CD4-positive, alpha-beta T cell treated with Interleukin-17A for 1 hour (primary cell): ENCODE measurements at places on chromosomes 6 and 20.

GRCh38 chr20:25071734-25072133 is 10.2 kb downstream of the VSX1 start:
- DNase-seq: no peak

GRCh38 chr6:53496797-53497375 is 48.0 kb downstream of the GCLC start:
- no peak for DNase-seq

GRCh38 chr20:31691646-31692275 is 30.9 kb downstream of the BCL2L1 start:
- no peak for DNase-seq

GRCh38 chr6:54719633-54720032 is 126.9 kb upstream of the FAM83B start:
- DNase-seq: no peak

DNA sequence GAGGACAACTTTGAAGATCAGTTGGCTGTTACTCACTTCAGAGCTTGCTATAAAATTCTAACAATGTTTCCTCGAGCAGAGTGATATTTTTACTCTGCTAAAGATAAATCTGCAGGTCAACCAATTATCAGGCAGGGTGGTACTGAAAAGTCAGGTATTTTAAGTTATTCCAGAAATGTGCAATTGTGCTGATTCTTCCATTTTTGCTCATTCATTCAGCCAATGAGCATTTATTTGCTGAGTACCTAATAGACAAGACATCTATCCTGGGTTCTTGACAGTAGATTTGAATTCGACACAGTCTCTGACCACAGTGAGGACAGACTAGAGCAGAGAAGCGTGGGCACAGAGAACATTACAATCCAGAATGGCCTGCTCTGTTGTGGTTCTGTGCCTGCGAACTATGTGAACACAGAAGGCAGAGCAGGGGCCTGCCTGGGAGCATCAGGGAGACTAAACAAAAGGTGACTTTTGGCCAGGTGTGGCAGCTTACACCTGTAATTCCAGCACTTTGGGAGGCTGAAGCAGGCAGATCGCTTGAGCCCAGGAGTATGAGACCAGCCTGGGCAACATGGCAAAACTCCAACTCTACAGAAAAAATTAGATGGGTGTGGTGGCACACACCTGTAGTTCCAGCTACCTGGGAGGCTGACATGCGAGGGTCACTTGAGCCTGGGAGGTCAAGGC is 14.8 kb downstream of the TPMT start:
- no peak for DNase-seq

DNA sequence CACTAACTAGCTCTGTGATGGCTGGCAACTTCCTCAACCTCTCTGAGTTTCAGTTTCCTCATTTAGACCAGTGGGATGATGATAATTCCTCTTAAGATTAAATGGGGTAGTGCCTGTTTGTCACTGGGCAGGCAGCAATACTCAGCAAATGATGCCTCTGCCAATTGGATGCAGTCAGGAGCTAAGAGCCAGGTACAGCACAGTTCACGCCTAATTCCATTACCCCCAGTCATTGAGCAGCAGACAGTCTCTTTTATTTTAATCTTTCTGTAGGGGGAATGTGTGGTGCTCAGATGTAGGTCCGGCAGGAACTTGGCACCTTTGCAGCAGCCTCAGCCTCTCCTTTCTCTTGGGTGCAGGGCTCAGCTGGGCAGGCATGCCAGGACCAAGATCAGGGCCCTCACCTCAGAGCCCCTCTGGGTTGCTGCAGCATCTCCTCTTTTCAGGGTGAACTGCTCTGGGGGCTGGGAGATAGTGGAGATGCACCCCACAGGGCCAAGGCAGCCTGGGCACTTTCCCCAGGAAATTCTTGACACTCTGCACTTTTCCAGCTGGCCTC is 243.8 kb downstream of the LRFN2 start:
- DNase-seq: no peak

GRCh38 chr6:35184580-35185301 is 29.0 kb upstream of the SCUBE3 start:
- DNase-seq: no peak

- no peak for DNase-seq
Observed at GRCh38 chr6:25172819-25173218, 106.4 kb upstream of the CARMIL1 start.

DNA sequence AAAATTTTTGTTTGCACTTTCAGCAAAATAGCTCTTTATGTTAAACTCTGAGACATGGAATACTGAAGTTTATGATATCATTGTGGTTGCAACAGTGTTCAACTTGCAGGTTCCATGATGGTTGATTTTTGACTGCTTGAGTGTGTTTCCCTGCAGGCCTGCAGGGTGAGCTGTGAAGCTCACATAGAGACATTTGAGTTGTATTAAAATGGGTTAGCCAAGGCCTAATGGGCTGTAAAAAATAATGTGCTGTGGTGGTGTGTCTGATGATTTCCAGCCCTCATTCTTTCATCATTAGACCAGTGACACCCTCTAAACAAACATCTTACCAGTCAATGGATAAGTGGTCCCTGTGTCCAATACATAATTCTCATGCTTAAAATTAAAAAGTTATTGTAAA is 321.4 kb downstream of the FARS2 start:
- DNase-seq: no peak

DNA sequence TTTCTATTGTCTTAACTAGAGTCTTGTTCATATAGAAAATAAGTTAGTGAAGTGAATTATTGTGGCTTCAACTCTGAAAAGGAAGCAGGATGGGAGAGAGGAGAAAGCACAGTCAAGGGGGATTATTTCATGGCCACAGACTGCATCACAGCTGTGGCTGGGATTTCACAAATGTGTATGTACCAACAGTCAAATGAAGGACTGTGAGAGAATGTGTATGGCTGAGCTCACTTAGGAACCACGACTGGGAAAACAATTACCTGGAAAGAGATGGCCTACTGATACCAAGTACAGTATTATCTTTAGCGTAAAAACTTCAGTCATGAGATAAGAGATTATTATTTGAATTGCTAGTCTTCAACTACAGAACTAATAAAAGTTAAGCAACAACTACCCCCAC is 54.9 kb downstream of the SESN1 start:
- DNase-seq: no peak

GRCh38 chr20:55730321-55730720 is 275.0 kb downstream of the CBLN4 start:
- DNase-seq: no peak

GRCh38 chr6:7632501-7633290 is 42.7 kb downstream of the SNRNP48 start:
- DNase-seq: no peak

DNA sequence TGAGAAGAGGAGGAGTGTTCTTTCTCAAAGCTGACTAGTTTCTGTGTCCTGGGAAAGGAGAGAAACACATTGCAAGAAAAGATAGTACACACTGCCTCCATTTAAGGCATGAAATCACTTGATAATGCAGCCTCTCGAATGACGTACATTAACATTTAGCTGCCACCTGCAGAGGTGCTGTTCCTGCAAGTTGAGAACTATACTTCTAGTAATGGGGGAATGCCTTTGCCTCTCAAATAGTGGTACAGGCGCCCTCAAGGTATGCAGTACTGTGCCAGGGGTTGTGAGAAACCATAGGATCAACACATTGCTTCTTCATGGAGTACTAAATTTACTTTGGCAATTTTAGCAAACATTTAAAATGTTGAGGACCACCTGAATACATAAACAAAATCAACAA is 20.1 kb downstream of the IMPG1 start:
- no peak for DNase-seq

DNA sequence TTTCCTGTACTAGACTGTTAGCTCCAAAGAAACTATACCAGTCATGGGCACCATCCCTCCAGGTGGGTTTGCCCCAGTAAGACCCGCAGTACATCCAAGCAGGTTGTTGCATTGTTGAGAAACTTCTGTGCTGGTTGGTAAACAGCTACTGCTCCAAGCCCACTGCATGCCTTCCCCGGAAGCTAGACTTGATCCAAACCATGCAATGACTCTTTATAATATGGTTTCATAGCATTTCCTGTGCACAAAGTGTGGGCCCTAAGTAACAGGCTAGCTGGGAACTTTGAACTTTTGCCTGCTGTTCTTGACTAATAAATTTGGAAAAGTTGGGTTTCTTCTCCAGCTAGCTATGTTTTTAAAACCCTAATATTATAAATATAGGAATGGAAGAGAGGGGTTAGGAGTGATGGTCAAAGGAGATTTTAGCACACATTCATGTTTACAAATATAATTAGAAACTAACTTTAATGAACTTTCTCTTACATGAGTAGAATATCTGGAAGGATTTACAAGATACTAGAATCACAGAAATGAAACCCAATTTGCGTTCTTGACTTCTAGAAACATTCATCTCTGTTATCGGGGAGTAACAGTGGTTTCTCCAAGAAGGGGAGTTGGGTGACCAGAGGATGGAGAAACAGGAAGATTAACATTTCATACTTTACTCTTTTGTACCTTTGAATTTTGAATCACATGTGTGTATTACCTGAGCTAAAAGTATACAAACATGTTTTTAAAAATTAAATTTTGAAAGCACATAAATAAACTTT is 51.7 kb downstream of the GFOD1 start:
- no peak for DNase-seq

- DNase-seq: no peak
Observed at GRCh38 chr6:132144456-132144855, 193.3 kb upstream of the CCN2 start.

DNA sequence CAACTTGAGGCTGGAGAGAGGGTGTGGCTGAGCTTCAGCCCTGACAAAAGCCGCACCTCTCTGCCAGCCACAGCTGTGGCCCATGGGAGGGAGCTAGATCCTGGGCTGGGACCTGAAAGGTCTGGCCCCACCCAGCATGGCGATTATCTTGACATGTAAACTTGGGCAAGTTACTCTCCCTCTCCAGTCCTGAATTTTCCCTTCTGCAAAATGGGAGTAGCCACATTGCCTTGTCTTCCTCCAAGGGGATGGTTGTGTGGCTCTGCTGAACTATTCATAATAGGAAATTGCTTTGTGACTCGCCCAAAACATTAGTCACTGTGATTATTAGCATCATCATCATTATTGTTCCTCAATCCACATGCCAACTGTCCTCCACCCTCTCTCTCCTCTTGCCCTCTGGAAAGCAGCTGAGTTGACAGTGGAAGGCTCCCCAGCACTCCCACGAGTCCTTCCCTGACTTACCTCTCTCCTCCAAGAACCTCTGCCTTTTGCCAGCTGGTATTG is 23.0 kb upstream of the RBPJL start:
- no peak for DNase-seq

- DNase-seq: no peak
Observed at GRCh38 chr6:76553256-76553655, 480.8 kb upstream of the IMPG1 start.

DNA sequence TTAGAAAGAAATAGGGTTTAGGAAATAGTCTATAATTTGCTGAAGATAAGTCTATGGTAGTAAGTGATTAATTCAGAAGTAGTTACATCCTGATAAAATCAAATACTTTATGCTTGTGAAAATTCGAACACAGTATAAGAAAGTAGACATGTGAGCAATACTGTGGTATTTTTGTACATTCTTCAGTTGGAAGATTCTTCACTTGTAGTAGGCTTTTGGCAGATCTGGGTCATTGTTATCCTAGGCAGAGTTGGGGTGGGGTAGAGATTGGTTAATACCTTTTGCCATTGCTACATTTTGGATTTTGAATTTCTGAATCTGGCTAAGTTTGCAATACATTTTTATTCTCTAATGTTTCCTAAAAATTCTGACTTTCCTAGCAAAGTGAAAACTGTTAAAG is 197.5 kb downstream of the BCKDHB start:
- no peak for DNase-seq

GRCh38 chr6:9896806-9897205 is 518.1 kb downstream of the TFAP2A start:
- no peak for DNase-seq

DNA sequence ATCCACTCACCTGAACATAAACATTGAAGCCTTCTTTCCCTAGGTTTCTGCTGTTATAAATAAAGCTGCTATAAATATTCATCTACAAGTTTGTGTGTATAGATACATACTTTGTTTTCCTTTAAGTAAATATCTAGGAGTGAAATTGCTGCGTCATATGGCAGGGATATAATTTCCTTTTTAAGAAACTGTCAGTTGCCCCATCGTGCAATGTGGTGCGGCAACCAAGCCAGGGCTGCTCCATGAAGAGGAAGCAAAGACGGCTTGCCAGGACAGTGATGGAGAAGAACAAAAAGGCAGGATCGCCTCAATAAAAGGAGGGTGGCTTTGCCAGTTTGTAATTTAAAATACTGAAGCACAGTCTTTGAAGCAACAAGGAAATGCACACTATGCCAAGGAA is 36.6 kb downstream of the CITED2 start:
- DNase-seq: no peak

- DNase-seq: no peak
Observed at GRCh38 chr6:115004204-115004603, 661.4 kb upstream of the HS3ST5 start.

GRCh38 chr6:52937908-52938307 is 28.4 kb upstream of the GSTA3 start:
- DNase-seq: no peak
